ENCODE measurements at places on chromosomes 4 and X. TPM values are rescaled to one million over a fixed set of nuclear protein-coding genes. Genes with fewer than 3 reads are reported as not detected.

DNA sequence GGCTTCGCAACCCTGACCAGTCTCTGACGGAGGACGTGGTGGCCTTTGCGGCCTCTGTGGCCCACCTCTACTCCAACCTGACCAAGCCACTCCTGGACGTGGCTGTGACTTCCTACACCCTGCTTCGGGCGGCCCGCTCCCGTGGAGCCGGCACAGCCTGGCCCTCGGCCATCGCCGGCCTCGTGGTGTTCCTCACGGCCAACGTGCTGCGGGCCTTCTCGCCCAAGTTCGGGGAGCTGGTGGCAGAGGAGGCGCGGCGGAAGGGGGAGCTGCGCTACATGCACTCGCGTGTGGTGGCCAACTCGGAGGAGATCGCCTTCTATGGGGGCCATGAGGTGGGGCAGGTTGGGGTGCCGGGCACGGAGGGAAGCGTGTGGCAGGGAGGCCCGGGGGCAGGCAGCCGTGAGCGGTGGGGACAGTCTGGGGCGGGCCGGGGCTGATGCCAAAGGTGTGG is 1.2 kb downstream of the ABCD1 start:
- H3K4me3 ChIP-seq: no peak overlapping the region
- peak overlapping the region; percentile 88 for H3K27ac ChIP-seq
- peak; percentile 21 for DNase-seq
- H3K4me1 ChIP-seq: no peaks in the 10 kb centered on the region

- peaks cover 41% of the 10 kb centered on the region for H3K4me1 ChIP-seq
- DNase-seq: no peak
- no peaks in the 10 kb centered on the region for H3K27me3 ChIP-seq
Observed at GRCh38 chr4:2930758-2931511, 32.3 kb downstream of the NOP14 start.

DNA sequence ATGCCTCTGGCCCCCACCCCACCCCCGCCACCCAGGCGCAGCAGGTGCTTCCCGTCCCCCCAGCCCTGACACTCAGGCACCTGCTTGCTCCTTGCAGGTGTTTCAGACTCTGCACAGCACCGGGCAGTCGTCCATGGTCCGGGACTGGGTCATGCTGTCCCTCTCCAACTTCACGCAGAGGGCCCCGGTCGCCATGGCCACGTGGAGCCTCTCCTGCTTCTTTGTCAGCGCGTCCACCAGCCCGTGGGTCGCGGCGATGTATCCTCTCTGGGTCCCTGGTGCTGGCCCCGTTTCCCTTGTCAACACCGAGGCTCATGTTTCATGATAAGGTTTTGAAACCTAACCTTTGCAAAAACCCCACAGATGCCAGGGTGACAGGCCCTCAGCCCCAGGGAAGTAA is 10.2 kb upstream of the MSANTD1 start:
- DNase-seq: no peak
- peaks cover 20% of the 10 kb centered on the region for H3K36me3 ChIP-seq
- peaks cover 5% of the 10 kb centered on the region for H3K4me1 ChIP-seq
- H3K4me3 ChIP-seq: no peak overlapping the region
- no peak overlapping the region for H3K27ac ChIP-seq

- no peak overlapping the region for H3K4me3 ChIP-seq
- H3K4me1 ChIP-seq: peaks cover 14% of the 10 kb centered on the region
- H3K36me3 ChIP-seq: no peaks in the 10 kb centered on the region
- DNase-seq: no peak
Observed at GRCh38 chrX:10471418-10471817, 149.0 kb downstream of the MID1 start.

- no peaks in the 10 kb centered on the region for H3K27me3 ChIP-seq
- no peak overlapping the region for H3K27ac ChIP-seq
- no peak overlapping the region for H3K4me3 ChIP-seq
- no peaks in the 10 kb centered on the region for H3K36me3 ChIP-seq
- no peaks in the 10 kb centered on the region for H3K4me1 ChIP-seq
Observed at GRCh38 chr4:84826681-84827080, 139.8 kb downstream of the WDFY3 start.

DNA sequence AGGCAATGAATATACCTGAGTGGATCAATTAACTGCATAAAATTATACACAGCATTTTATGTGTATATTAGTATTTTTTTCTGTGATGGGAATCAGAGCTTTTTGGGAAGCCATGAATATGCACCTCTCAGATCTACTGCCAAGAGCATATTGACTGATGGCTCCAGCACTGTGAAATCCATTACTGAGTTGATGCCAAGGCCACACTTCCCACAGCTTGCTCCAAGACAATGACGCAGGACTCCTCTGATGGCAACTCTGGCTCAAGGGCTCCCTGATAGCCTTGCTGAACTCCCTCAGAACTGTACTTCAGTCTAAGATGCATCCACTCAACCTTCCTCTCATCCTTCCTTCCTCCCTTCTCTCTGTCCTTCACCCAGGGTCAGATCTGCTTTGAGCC is 82.7 kb downstream of the OTC start:
- no peak overlapping the region for H3K4me3 ChIP-seq
- no peak overlapping the region for H3K27ac ChIP-seq
- H3K36me3 ChIP-seq: no peaks in the 10 kb centered on the region
- no peak for DNase-seq
- H3K4me1 ChIP-seq: no peaks in the 10 kb centered on the region

DNA sequence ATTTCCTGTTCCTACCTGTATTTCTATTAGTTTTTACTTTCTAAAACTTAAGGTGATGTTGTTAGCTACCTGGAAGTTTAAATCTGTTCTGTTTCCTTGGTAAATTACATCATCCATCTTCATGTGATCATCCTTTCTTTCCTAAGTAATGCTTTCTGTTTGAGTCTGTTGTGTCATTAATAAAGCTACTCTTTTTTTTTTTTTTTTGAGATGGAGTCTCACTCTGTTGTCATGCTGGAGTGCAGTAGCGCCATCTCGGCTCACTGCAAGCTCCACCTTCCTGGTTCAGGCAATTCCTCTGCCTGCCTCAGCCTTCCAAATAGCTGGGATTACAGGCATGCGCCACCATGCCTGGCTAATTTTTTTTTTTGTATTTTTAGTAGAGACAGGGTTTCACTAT is 73.3 kb downstream of the FIP1L1 start:
- H3K4me1 ChIP-seq: no peaks in the 10 kb centered on the region
- no peak for DNase-seq
- no peaks in the 10 kb centered on the region for H3K27me3 ChIP-seq
- no peak overlapping the region for H3K4me3 ChIP-seq
- H3K36me3 ChIP-seq: no peaks in the 10 kb centered on the region
- no peak overlapping the region for H3K27ac ChIP-seq

DNA sequence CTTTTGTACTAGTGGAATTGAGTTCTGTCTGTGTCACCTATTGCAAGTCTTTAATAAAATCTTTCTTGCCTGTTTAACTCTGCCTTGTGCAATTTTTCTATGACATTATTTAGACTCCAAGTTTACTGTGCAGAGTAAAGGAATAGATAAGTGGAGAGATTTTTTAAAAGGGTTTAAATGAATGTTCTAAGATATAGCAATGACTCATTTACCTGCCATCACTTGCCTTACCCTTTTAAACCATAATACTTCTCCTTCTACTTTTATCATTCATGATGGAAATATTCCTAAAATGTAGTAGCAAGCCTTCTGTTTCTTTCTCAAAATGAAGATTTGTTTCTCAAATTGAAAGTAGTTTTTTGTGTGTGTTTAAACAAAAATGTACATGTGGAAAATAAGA is 782.8 kb upstream of the MAGEB2 start:
- H3K4me3 ChIP-seq: no peak overlapping the region
- H3K36me3 ChIP-seq: no peaks in the 10 kb centered on the region
- no peaks in the 10 kb centered on the region for H3K4me1 ChIP-seq

DNA sequence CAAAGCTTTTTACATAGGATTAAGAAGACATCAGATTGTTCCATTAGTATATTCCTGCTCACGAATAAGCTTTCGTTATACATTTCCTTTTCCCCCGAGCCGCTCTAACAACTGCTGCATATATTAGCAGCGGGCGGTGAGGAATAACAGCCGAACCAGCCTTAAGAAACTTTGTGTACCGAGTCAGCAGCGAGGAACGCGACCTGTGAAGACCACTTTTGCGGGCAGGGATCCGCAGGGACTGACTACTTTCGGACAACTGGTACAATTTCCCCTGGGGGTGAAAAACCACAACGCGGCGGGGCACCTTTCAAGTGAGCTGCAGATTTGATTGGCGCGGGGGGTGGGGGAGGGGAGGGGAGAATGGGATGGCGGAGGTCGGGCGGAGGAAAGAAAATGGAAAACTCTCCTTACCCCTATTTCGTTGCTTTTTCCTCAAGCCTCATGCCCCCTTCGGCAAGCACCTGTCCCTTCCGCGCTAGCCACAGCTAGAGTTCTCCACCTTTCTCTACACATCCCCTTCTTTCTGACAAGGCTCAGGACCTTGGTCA is 5.9 kb upstream of the PITX2 start:
- H3K27ac ChIP-seq: no peak overlapping the region
- peaks cover 18% of the 10 kb centered on the region for H3K4me1 ChIP-seq
- peaks cover 6% of the 10 kb centered on the region for H3K27me3 ChIP-seq
- no peak for DNase-seq

GRCh38 chr4:73870768-73871167 is 1.6 kb downstream of the CXCL1 start:
- DNase-seq: no peak
- H3K27ac ChIP-seq: no peak overlapping the region
- no peak overlapping the region for H3K4me3 ChIP-seq
- H3K4me1 ChIP-seq: no peaks in the 10 kb centered on the region
- H3K36me3 ChIP-seq: no peaks in the 10 kb centered on the region

- DNase-seq: peak; percentile 16
- no peak overlapping the region for H3K4me3 ChIP-seq
- peaks cover 24% of the 10 kb centered on the region for H3K27me3 ChIP-seq
- no peaks in the 10 kb centered on the region for H3K36me3 ChIP-seq
Observed at GRCh38 chrX:36867143-36867542, 141.0 kb upstream of the FAM47C start.

DNA sequence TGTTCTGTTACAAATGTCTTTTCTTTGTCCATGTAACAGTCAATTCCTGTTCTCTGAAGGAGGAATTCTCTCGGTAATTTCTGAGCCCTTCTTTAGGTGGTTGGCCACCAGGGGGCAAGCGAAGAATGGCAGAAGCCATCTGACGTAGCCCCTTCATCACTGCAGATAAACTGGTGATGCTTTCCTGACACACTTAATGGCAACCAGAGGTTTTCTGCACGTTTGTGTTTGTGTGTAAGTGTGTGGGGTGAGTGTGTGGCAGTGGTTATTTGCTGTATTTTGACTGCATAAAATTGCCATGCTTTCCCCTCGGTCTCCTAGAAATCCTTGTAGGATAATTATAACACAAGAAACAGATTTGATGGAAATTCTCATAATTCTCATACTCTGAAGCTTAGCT is 64.8 kb upstream of the STOX2 start:
- no peaks in the 10 kb centered on the region for H3K27me3 ChIP-seq
- H3K4me1 ChIP-seq: peaks cover 9% of the 10 kb centered on the region
- DNase-seq: peak; percentile 91
- no peaks in the 10 kb centered on the region for H3K36me3 ChIP-seq

DNA sequence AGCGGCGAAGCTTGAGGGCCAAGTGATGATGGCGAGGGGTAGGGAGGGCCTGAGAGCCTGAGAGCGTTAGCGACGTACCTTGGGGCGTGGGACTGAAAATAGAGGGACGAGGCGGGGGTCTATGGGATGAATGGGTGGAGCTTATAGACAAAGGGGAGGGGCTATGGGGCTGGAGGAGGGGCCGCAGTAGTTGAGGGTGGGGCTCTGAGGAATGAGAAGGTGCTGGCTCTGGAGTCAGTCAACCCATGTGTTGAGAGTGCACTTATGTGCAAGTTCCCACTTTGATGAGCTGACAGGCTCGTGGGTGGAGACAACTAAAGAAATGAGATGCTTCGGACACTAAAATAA is 488 bp downstream of the TBC1D25 start:
- no peaks in the 10 kb centered on the region for H3K36me3 ChIP-seq
- no peaks in the 10 kb centered on the region for H3K27me3 ChIP-seq
- peak overlapping the region; percentile 96 for H3K27ac ChIP-seq
- H3K4me3 ChIP-seq: peak overlapping the region; percentile 77
- H3K4me1 ChIP-seq: peaks cover 11% of the 10 kb centered on the region

DNA sequence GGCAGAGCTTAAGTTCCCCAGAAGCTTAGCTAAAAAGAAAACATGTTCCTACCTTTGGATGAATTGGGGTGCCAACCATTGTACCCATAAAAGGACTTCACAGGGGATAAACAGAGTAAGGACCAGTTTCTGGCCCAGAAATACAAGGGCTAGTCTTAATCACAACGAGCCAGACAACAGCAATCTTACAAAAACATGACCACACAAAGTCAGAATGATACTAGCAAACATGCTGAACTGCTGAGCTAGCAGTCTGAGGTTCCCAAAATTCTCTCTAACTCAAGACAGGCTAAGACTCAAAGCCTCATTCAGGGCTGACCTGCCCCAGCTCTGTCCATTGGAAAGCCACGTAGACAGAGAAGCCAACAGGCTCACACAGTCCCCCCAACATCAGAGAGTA is 40.3 kb downstream of the ATP11C start:
- no peaks in the 10 kb centered on the region for H3K4me1 ChIP-seq
- no peak overlapping the region for H3K4me3 ChIP-seq
- no peak for DNase-seq
- H3K27me3 ChIP-seq: no peaks in the 10 kb centered on the region
- no peak overlapping the region for H3K27ac ChIP-seq

DNA sequence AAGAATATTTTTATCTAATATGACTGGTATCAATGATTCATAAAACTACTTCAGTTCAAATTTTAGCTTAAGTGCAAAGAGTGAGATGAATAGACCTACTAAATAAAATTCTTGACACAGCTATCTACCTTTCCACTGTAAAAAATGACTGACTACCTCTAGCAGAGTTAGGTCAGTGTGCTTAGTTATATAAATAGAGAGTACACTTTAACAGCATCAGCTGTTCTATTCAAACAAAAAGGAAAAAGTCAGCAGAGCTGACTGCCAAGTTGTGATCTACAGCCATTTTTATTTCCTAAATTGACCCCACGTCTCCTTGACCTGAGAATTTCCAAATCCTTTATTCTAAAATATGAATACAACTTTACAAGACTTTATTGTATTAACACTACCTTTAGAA is 262.4 kb downstream of the CAMK2D start:
- no peaks in the 10 kb centered on the region for H3K4me1 ChIP-seq
- DNase-seq: no peak
- no peaks in the 10 kb centered on the region for H3K27me3 ChIP-seq
- H3K27ac ChIP-seq: no peak overlapping the region
- peaks cover 30% of the 10 kb centered on the region for H3K36me3 ChIP-seq

DNA sequence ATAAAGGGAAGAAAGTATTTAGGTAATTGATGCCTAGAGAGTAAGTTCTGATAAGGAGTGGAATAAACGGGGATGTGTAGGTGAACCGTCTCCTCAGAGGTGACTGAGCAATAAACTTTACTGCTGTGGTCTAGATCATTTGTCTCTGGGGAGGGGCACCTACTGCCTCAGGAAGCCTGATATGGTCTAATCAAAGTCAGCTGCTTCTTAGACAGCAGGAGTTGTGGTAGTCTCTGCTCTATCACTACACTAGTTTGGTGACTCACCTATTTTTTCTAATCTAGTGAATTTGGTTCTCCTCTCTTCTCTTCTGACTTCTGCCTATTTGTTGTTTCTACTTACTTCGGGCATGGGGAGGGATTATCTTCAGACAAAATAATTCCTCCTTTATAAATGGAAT is 95.1 kb upstream of the STIM2 start:
- no peaks in the 10 kb centered on the region for H3K27me3 ChIP-seq
- no peak overlapping the region for H3K27ac ChIP-seq
- no peaks in the 10 kb centered on the region for H3K4me1 ChIP-seq
- H3K36me3 ChIP-seq: no peaks in the 10 kb centered on the region
- no peak overlapping the region for H3K4me3 ChIP-seq

DACH2 gene
- 0.90 TPM for total RNA-seq

STBD1 gene
- 11.1 TPM for total RNA-seq

HPGDS gene
- total RNA-seq: 1.8 TPM

TCEAL6 gene
- total RNA-seq: not detected

GAGE2A gene
- total RNA-seq: not detected

SORCS2 gene
- 44.0 TPM for total RNA-seq

HTN3 gene
- not detected for total RNA-seq

ZNF185 gene
- total RNA-seq: 55.1 TPM

FGFBP1 gene
- total RNA-seq: 2.5 TPM
